Effector CD8-positive, alpha-beta T cell (primary cell): ENCODE measurements at places on chromosomes 3 and 15.
A peak's percentile ranks its signal among the peaks of the same experiment; 100 is the strongest.

DNA sequence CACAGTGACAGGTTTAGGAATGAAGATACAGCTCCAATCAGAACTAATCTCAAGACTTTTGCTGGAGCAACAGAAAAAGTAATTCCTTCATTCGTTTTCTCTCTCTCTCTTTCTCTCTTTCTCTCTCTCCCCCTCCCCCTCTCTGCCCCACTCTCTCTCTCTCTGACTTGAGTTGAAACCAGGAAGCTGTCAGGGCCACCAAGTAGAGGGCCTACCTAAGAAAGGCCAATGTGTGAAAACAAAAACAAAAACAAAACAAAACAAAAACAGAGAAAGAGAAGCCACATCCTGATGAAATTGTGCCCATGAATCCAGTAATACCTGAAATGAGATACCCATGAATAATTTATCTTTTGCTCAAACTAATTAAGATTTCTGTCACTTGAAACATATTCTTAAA, 72.9 kb downstream of the ATP8B4 start:
- DNase-seq, result no peak

- no peak for DNase-seq
Observed at GRCh38 chr3:48013288-48013980, 2.8 kb downstream of the MAP4 start.

DNA sequence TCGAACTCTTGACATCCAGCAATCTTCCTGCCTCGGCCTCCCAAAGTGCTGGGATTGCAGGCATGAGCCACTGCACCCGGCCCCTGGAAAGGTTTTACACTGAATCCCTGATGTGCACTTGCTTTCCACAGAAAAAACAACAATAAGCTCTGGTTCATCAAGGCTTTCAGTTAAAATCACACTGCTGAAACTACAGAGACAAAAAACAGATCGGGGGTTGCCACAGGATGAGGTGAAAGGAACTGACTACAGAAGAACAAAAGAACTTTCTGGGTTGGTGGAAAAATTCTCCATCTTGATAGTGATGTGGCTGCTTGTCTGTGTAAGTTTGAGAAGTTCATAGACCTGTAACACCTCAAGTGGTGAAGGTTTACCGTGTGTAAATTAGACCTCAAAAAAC, 2.9 kb downstream of the RAB43 start:
- peak; percentile 41 for DNase-seq

- no peak for DNase-seq
Observed at GRCh38 chr3:127172211-127172610, 20.7 kb upstream of the PRR23E start.

DNA sequence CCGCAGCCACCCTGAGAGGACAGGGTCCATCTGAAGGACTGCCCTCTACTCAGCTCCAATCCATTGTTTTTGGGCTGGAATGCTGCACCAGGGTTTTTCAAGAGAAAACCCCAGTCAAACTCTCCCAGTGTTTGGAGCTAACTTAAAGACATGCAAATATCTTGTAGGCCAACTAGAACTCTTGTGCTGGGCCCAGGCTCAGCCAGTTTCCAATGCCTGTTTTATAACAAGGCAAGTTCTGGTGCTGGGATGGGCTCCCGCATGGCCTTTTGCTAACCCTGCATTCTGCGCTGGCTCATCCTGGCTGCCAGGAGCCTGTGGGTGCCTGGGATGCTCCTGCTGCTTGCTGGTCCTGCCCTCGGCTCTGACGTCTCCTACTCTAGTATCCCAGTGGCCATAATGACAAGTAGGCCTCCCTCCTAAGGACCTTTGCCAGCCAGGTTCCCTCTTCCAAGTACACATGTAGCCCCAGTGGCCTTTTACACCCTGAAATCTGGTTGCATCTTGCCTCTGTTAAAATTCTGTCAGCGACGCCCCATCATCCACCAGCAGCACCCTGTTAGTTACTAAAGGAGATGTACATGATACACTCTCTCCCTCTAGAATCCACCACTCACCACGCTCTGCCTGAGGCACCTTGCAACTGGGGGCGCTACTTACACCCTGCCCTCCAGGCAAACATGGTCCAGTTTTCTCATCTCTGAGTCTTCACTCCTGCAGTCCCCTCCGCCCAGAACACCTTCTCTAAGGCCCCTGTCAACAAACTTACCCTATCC, 30.5 kb upstream of the RAB6B start:
- no peak for DNase-seq

DNA sequence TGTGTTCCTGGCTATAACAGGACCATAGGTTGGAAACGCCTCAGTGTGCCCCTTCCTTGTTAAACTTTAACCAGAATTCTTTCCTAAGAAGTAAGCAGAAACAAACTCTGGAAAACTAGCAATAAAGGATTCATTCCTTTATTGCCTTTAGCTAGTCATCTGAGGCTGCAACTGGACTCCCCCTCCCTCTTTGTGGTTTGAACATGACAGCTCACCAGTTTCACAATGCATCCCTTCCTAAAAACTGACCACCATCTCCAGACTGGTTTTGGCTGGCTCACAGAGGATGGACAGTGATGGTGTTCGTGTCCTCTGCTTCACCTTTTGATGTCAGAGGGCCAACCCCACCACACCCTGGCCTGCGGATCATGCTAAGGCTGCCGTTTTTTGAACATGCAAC, 27.9 kb upstream of the TGFBR2 start:
- no peak for DNase-seq

DNA sequence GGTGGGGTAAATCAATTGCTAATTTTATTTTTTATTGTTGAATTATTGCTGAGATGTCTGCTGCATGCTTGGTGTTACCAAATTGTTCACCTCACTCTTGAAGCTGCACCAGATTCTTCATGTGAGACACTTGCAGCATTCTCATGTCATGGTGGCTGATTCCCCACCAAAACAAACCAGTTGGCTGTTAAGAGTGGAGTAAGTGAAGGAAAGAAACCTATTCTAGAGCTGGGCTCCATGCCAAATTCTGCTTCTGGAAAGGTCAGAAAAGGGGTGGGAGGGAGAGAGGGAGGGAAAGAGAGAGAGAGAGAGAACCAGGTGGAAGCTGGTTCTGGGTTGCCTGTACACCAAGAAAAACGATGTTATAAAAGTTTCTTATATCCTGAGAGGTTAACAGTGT, 317.5 kb upstream of the THRB start:
- no peak for DNase-seq

- DNase-seq, result no peak
Observed at GRCh38 chr15:83871808-83872559, 218.1 kb downstream of the ADAMTSL3 start.

GRCh38 chr3:29759411-29760225, 478.7 kb downstream of the RBMS3 start:
- DNase-seq, result no peak

DNA sequence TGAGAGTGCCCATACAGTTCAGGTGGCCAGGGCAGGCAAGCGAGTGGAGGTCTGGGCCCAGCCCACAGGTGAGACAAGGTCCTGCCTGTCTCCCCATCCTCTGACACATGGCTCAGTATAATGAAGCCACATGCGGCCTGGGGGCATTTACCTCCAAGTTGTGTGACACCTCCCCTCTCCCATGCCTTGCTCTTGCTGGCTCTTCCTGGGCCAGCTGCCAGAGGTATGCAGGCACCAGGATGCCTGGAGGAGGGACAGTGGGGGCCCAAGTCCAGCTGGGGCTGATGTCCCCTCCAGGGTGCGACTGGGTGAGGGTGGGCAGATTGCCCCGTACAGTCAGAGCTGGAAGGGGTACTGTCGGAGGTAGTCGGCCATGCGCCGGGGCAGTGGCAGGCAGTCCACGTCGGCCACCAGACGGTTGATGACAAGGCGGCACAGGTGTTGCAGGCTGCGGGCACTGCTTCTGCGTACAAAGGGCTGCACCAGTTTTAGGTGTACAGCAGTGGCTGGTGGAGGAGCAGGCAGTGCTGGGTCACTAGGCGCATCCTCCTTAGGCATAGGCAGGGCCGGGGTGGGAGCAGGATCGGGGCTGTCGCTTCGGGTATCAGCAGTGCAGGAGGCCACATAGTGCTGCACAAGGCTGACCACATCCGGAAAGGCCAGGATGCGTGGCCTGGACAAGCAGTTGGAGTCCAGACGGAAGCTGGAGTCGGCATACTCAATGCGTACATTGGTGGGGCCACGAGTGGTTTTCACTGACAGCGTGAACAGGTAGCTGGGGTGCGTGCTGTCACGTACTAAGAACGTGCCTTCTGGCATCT, 4.1 kb downstream of the CISH start:
- DNase-seq, result no peak

DNA sequence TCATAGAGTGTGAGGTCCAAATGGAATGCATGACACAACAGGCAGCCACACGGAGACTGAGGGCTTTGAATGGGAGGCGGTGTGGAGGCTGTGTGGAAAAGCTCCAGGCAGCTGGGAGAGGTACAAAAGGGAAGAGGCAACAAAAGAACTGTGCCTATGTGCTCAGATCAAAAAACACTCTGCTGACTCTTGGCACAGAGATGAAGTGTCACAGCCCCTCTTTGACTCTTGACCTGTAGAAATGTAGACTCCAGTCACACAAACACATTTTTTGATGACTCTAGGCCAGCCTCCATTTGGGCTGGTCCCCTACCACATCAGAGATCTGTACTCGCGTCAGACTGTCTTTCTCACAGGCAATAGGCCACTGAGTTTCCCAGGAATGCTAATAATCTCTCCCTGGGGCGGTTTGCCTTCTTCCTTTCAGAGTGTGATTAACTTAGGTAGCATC, 456.0 kb downstream of the TUSC7 start:
- no peak for DNase-seq

DNA sequence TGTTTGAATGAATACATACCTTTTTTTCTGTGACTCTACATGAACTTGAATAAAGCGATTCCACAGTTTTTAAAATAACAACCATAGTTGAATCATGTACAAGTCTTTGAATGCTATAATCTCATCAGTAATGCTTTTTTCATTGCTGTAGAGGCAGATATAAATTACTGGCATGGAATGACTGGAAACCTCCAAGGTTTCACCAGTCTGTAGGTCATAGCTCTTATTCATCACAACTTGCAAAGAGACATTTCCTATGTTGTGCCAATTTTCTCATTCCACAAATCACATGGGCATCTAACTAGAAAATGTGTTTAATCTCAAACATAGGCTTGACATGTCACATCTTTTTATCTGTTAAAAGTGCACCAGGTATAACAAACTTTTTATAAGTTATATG, 407.1 kb upstream of the KCNMB2 start:
- DNase-seq, result no peak

GRCh38 chr3:42762046-42762724, 10.9 kb downstream of the CCDC13 start:
- DNase-seq, result no peak

DNA sequence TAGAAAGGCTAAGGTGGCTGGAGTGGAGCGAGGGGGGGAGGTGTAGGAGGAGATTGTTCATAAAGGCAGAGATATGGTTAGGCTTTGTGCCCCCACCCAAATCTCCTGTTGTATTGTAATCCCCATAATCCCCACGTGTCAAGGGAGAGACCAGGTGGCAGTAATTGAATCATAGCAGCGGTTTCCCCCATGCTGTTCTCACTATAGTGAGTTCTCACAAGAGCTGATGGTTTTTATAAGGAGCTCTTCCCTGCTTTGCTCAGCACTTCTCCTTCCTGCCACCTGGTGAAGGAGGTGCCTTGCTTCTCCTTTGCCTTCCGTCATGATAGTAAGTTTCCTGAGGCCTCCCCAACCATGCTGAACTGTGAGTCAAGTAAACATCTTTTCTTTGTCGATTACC, 64.7 kb upstream of the CFAP161 start:
- no peak for DNase-seq

- DNase-seq, result no peak
Observed at GRCh38 chr3:101229681-101230080, 90.7 kb downstream of the IMPG2 start.

GRCh38 chr3:126373146-126373613, 16.0 kb upstream of the KLF15 start:
- no peak for DNase-seq

DNA sequence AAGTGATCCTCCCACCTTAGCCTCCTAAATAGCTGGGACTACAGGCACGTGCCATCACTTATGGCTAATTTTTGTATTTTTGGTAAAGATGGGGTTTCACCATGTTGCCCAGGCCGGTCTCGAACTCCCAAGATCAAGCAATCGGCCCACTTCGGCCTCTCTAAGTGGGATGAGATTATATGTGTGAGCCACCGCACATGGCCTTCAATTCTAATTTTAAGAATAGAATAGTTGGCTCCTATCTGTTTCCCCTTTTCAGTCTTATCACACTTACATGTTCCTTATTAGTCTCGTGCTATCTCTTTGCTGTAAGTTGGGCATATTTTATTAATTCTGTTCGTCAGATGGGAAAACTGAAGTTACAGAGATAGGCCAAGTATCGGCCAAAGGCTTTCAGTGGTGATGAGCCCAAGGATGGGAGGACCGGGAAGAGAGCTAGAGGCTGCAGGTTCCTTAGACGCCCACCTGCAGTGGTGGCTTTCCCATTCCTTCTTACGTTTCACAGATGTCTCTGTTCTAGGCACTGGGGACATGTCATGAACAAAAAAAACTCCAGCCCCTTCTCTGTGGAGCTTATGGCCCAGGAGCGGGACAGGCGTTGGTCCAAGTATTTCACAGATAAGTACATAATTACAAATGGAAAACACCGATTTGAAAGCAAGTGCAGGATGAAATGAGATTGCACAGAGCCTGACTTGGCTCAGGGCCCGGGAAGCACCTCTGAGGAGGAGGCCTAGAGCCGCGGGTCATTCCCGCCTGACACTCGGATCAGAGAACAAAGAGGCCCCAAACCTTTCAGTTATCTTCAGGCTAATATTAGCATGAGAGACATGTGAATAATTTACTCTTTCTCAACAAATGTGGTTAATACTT, 91.1 kb upstream of the KLF13 start:
- DNase-seq, result no peak

DNA sequence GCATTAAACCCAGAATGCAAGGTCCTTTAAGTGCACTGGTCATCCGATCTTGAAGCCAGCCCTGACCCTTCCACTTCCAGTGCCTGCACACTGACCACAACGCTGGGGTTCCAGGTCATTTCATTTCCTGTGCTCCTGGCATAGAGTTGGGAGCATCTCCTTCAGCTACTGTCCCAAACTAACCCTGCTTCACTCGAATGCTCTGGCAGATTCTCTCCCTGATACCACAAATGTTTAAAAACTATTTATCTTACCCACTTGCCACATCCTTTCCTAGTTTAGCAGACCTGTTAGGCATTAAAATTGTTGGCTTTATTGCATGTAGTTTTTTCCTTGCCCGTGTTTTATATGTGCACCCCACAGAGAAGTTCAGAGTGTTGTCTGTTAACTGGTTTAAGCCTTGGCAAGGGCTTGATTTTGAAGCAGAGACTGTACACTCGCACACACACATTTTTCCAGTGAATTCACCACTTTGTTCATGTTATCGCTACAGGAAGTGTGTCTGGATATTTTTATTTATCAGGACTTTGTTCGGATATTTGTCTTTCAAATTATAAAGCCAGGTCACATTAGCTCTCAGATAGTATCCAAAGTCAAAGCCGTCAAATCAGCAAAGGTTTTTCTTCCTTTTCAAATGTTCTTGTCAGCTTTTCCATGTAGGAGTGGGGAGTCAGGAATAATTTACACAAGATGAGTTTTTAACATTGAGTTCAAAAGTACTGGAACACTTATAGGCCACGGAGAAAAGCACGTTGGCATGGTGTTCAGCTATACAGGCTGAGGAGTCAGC, 77.3 kb downstream of the ABI3BP start:
- DNase-seq, result no peak

- no peak for DNase-seq
Observed at GRCh38 chr15:31485431-31485830, 158.8 kb downstream of the KLF13 start.
